ENCODE measurements at places on chromosomes 13 and 19.

GRCh38 chr19:3768015-3768747, 3.8 kb downstream of the RAX2 start:
- DNase-seq = no peak

DNA sequence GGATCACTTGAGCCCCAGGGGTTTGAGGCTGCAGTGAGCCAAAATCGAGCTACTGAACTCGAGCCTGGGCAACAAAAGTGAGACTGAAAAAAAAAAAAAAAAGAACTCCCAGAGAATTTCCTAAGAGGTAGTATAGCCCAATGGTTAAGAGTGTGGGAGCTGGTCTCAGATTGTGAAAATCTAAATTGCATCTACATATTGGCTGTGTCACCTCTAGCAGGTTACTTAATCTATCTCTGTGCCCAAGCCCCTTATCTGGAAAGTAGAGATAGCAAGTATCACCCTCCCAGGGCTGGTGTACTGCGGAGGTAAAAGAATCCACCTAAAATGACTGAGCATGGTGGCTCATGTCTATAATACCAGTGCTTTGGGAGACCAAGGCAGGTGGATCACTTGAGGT, 3.7 kb upstream of the PLAUR start:
- no peak for DNase-seq

- no peak for DNase-seq
Observed at GRCh38 chr13:21342699-21343442, 116.2 kb downstream of the ZDHHC20 start.

DNA sequence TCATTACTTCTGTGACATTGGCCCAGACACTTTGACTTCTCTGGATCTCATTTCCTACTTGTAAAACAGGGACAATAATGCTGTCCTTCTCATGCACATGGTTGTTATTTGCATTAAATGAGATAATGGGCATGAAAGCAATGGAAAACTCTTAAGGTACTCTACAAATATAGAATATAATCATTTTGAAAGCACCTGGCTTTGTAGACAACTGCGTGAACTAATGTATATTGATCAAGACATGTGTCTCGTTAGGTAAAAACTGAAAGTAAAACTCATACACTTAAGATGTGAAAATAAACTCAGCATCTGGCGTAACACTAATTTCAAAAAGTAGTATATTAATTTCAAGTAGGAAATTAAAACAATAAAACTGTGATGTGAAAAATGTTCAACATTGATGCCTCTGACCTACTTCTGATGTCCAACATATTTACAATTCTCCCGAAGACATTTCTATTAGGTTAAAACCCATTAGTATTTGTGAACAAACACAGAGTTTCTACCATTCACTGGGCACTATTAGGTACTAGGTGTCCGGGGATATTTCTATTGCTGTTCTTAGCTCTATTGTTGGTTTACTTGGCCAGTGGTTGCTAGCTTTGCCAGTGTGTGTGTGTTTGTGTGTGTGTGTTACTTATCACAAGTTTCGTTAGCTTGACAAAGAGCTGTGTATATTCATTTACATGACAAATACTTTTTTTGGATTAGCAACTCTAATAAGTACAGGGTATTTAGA, 220.5 kb downstream of the KCNRG start:
- DNase-seq = no peak

GRCh38 chr13:27375686-27376326, 48.6 kb upstream of the GTF3A start:
- DNase-seq = peak; percentile 34

- DNase-seq = no peak
Observed at GRCh38 chr13:69050696-69051095, 1056.9 kb upstream of the ATXN8OS start.

- no peak for DNase-seq
Observed at GRCh38 chr19:2345076-2345475, 15.0 kb upstream of the TMPRSS9 start.

GRCh38 chr13:44972956-44973581, 16.2 kb downstream of the NUFIP1 start:
- DNase-seq = no peak

DNA sequence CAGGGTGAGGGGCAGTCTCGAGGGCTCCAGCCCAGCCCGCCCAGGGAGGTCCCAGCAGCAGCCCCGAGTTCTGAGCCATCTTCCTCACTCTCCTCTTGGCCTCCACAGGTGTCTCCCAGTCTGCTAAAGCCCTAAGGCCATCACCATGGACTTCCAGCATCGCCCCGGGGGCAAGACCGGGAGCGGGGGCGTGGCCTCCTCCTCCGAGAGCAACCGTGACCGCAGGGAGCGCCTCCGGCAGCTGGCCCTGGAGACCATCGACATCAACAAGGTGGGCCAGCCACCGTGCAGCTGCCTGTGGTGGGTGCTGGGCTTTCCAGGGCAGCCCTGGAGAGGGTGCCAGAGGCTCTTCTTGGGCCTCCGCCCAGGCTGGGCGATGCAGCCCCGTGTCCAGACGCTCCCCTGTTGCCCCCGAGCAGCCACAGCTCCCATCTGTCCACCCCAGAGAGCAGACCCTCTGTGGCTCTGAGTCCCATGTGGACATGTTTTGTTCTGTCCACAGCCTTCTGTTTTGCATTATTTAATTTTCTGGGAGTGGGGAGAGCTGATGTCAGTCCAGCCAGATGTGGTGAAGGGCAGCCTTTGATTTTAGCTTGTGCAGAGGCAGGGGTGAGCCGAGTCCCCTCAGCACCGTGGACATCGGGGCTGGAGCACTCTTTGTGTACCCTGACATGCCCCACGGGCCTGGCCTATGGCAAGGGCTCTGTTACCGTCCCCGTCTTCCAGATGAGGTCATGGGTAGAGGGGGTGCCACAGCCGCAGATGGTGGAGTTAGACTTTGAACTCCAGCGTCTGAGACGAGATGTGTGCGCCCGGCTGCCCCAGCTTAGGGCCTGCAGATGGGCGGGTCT, 5.6 kb upstream of the AMH start:
- no peak for DNase-seq

DNA sequence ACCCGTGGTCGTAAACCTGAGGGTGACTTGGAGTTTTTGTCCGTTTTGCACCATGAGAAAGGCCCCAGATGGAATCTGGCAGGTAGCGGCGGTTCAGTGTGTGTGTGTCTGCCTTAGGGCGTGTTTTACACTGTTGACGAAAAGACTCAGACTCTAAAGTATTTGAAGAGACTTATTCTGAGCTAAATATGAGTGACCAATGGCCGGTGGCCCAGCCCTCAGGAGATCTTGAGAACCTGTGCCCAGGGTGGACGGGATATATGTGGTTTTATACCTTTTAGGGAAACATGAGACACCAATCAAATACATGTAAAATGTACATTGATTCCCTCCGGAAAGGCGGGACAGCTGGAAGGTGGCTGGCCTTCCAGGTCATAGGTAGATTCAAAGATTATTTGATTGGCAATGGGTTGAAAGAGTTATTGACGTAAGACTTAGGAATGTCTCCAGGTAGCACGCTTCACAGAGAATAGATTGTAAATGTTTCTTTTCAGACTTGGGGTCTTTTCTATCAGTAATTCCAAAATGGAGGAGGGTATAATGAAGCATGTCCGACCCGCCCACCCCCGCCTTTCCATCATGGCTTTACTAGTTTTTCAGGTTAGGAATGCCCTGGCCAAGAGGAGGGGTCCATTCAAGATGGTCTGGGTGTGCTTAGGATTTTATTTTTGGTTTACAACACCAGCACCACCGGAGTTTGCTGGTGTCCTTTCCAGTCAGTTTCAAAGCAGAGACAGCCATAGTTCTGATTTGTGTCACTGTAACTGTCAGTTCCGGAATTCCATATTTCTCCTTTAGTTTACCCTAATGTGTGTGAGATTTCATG, 1.0 kb upstream of the ZNF529 start:
- DNase-seq = no peak

GRCh38 chr13:112766336-112766735, 76.5 kb downstream of the ATP11A start:
- no peak for DNase-seq

DNA sequence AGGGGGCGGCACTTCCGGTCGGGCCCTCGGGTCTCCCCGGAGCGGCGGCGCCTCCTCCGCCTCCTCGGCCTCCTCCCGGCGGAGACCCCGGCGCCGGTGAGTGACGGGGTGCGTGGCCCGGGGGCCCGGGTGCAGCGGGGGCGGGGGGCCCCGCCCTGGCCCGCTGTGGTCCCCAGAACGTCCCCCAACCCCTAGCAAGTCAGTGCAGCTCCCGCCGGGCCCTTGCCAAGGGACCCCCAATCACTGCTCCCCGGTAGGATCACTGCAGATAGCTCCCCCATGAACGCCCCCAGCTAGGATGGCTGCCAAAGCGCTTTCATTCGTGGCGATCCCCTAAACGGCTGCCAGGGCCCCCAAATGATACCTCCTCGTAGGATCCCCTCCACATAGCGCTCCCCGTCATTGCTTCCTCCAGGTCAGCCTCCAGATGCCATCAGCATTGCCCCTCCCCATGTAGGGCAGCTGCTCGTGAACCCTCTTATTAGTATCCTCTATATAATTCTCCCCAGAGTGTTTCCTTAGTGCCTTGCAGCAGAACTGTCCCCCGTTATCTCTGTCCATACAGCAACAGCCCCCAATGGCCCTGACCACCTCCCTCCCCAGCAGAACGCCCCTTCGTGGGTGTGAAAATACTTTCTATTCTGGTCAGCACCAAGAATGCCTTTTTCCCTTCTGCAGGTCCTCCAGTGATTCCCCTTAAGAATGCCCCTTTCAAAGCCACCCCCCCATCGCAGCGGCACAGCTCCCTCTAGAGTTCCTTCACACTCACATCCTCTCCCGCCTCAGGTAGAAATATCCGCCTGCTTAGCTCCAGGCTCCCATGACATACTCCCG, at the start of gene ZNF865:
TSS of gene ZNF865 (plus strand) at position 11 of the 834 bp plus-strand sequence. CDS start 7,972 bp downstream, outside the sequence.
- peak; percentile 34 for DNase-seq

DNA sequence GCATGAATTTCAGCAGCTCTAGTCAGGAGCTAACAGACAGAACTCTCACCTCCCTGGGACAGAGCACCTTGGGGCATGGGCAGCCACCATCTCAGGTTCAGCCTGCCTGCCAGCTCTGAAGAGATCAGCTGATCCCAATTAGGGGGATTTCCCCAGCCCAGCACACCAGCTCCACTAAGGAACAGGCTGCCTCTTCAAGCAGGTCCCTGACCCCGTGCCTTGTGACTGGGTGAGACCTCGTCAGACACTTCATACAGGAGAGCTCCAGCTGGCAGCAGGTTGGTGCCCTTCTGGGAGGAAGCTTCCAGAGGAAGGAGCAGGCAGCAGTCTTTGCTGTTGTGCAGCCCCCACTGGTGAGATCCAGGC, 84.5 kb upstream of the UFM1 start:
- no peak for DNase-seq

- DNase-seq = no peak
Observed at GRCh38 chr13:44726778-44727177, 150.6 kb upstream of the TSC22D1 start.

DNA sequence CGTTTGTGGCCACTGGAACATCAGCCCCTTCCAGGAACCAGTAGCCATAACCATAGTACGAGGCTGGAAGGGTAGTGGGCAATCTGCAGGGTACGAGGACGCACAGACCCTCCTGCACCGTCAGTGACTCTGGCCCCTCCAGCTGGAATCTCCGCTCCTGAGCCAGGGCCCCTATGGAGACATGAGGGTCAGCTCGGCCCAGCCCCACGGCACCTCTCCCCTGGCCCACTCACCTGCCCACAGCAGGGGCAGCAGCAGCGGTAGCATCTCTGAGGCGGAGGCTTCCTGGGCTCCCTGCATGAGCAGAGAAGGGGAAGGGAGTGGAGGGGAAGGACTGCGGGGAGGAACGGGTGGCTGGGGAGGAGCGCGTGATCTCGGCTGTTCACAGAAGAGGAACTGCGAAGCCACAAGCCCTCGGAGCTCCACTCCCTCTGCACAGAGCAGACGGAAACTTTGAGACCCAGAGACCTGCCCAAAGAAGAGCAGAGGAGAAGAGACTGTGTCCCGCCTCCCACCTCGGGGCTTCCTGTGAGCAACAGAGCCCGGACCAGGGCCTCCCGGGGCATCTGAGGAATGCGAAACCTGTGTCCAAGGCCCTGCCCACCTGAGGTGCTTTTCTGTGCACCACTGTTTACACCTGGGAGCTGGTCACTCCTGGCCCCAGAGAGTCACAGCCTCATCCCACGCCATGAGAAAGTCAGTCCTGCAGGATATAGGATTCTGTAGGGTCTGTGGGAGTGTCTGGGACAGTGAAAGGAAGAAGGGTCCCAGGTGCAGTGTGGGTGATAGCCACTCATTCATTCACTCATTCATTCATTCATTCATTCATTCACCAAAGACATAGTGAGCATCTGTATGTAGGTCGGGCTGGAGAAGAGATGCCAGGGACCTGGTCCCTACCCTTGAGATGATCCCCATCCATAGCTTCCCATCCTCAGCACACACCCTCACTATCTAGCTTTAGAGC, at the start of gene SIGLEC6:
TSS of gene SIGLEC6 (minus strand) at position 322 of the 967 bp plus-strand sequence. CDS start at position 300, 22 bp downstream.
- DNase-seq = no peak

- DNase-seq = no peak
Observed at GRCh38 chr19:50401605-50402450, 16.9 kb upstream of the SPIB start.

GRCh38 chr13:88288326-88288725, 617.2 kb downstream of the SLITRK5 start:
- DNase-seq = no peak

DNA sequence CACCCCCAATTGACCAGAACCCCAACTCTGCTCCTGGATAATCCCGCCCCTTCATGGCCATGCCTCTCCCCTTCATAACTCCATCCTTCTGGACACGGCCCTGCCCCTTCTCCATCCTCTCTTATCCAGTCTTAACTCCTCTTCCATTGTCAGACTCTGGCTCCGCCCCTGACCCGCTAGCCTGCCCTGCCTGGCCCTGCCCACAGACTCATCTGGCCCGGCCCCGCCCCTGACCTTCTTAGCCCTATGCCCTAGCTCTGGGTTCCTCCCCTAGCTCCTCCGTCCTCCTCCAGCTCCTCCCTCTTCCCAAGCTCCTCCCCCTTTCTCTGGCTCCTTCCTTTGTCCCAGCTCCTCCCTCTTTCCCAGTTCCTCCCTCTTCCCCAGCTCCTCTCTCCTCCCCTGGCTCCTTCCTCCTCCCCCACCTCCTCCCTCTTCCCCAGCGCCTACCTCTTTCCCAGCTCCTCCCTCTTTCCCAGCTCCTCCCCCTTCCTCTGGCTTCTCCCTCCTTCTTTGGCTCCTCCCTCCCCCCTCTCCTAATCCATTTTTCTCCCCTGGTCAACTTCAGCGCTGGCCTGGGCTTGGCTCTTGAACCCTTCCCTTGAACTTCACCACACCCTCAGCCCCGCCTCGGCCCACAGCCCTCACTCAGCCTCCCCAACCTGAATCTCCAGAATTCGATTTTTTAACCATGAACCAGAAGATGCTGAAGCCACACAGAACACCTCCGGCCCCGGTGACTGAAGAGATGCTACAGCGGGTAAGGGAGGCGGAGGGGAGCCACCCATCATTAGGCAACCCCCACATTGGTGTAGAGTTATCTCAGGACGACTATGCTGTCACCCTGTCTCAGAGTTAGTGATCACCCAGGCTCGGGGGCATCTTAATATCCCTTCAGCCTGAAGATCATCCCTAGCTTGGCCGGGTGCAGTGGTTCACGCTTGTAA, 9.2 kb upstream of the ZNF358 start:
- DNase-seq = no peak

- DNase-seq = peak; percentile 57
Observed at GRCh38 chr19:52922841-52923777, at the start of gene ZNF888. ZNF888 (minus strand) TSS chr19:52923428; CDS start chr19:52917873, 5,555 bp downstream.

DNA sequence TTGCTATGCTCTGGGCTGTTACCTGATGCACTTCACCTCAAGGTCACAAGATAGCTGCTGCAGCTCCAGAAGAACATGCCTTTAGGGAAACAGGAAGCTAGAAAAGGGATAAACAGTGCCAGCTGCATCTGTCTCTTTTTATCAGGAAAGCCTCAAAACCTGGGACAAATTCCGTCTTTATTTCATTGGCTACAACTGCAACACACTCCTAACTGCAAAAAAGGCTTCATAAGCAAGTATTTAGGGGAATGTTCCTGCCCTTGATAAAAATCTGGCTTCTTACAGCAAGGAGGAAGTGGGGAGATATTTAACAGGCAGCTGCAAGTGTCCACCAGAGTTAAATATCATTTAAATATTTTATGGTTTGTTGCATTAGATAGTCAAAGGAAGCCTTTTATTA, 34.2 kb upstream of the SERTM1 start:
- no peak for DNase-seq
